Right forelimb (tissue), 1 donor: ENCODE measurements at places on chromosomes 5 and 9.

DNA sequence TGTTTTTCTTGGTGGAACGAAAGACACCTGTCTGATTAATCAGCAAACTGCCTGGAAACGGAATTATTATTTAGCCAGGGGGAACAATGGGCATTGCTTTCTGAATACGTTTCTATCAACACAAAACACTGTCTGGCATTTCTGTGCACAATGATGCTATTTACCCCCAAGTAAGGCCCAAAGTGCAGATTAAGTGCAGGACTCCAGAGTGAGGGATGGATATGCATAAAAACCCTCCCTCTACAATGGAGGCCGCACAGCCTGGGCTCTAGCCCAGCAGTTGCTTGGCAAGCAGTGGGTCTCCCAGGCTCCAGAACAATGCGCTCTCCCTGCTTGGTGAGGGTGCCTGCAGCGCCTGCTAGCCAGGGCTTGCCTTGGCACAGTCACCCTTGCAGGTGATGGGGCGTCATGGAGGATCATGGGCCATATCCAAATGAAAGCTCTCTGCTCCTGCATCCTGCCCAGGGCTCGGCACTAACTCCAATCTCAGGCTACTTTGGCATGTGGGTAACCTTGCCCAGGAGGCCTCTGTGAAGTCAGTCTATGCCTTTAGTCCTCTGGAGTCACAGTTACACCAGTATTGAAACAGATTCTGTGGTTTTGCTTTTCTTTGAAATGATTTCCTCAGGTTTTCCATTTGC is 11.5 kb upstream of the SPATA24 start:
- no peak for DNase-seq

DNA sequence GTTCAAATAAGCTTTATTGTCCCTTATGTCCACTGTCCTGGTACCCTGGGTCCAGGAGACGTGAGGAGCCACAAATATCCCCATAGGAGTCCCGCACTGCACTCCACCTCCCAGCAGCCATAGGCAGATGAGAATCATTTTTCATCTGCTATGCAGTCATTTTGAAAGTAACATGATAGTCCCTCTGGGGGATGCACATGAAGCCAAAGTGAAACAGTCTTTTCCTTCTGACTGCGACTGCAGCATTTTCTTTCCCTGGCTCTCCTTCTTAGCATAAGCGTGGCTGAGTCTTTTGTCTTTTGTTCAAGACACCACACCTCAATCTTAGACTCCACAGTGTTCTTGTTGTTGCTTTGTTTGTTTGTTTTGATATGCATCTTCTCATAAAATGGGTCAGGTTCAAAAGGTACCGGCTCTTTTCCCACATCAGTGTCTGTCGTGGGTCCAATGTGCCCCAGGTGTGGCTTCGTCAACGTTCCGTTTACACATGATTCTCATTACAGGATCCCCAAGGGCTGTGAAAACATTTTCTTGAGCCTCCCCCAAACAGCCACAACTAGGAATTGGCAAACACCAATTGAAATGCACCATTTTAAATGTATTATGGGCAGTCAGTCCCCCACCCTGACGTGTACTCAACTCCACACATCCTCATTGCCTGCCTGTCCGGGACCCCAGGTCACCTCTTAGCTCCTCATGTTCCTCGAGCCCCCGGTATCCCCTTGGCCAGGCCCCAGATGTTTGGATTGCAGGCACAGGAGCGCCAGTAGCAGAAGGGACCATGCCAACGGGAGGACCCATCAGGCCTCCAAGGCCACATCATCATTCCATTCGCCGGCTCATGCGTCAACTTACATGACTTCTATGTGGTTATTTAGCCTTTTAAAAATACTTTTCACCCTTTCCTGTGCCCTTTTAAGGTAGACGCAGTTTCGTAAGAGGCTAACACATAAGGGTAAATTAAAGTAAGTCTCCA is 237.8 kb upstream of the DAPK1 start:
- peak; percentile 70 for DNase-seq

DNA sequence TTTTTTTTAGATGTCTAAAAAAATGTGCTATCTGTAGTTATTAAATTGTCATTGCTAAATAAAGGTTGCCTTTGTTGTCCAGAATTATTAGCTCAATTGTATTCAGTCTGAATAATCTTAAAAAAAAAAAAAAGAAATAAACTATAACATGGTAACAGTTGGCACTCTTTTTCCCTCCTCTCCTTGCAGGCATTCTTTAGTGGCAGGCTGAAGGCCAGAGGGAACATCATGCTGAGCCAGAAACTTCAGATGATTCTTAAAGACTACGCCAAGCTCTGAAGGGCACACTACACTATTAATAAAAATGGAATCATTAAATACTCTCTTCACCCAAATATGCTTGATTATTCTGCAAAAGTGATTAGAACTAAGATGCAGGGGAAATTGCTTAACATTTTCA is 87.6 kb upstream of the FAM170A start:
- no peak for DNase-seq

DNA sequence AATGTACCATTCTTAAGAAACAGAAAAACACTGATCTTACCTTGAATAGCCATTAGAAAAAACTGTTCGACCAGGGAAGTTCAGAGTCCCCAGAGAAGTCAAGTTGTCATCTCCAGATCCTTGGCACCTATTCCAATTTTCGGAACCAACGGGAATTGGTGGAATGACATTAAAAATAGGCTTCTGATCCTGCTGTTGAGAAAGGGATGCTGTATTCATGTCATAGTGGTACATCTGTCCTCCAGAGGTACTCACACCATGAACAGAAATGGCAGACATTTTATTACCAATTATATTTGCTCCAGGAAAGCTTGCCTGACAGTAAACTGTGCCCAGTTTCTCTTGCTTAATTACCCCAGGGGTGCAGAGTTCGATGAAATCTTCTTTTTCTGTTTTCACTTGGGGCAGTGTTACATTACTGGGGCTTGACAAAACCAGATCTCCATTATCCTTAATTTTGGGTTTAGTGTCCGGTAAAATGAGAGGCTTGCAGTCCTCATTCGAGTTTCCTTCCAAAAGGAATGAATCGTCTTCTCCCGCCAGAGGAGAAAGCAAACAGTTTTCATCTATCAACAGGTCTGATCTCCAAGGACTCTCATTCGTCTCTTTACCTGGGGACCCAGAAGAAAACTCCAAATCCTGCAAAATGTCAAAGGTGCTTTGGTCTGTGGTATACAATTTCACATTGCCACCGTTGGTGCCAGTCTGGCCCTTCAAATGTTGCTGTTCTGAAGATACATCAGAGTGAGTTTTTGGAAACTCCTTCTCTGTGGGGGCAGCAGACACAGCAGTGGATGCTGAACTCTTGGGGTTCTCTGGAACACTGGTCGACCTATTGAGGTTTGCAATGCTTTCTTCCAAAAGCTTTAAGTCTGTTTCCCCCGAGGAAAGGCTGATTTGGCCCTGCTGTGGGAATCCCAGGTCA is 3.6 kb downstream of the NR3C1 start:
- DNase-seq = no peak

DNA sequence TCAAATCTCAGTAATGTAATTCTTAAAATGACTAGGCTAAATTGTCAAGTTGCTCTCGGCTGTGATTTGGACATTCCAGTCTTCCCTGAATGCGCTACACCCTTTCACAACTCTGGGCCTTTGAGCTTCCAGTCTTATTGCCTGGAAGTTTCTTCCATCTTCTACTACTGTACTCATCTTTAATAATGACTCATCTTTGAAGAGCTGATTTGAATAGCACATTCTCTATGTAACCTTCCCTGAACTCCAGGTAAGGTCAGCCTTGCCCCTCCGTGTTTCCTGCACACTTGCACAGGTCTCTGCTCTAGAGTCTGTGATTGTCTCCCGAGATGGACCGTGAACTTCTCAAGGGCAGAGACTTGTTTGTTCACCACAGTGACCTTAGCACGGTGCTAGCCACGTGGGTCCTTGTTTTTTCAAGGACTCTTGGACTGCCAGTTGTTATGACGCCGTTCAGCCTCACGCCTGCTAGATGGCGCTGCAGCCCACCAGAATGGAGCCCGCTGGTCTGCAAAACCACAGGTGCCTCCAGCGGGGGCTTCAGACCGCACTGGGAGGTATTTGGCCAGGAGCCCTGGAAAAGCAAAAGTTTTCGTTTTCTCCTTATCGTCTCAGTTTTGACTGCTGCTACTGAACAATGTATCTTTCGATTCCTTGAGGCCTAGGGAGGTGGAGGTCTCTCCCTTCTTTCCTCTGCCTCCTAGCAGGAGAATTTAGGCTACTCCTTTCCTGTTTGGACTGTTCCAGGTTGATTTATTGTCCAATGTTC is 44.4 kb downstream of the SEC61B start:
- DNase-seq = peak; percentile 80

- no peak for DNase-seq
Observed at GRCh38 chr5:74623006-74623611, 17.4 kb downstream of the ENC1 start.

DNA sequence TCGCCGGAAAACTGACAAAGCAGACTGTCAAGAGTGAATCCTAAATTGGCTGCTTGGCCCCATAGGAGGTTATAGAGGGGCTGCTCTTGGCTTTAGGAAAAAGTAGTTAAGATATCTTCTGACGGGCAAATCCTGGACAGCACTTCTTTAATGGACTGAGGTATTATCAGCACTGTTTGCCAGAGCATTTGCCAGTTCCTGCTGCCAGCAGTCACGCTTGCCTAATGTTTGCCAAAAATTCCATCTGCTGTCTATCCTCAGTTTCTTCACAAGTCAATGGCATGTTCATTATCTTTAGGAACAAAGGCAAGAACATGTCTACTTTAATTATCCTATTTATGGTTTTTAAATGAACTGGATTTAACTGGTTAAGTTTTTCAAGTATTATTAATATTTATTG is 25.8 kb upstream of the SREK1 start:
- no peak for DNase-seq

DNA sequence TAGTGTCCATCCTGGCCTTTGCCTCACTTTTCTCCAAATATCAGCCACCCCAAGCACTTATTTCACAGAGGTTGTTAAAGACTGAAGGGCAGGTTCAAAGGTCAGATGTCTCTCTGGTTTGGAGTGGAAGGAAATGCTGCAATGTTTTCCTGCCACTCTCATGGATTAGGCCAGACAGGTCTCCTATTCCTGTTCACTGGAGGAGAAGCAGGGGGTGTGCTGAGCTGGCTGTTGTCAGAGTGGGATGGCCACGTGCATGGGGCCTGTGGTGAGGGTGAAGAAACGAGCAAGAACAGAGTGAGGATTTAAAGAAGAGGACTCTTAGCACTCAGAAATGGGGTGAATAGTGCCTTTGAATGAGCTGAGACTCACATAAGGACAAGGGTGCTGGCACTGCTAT is 6.7 kb downstream of the TMEM8B start:
- no peak for DNase-seq

- no peak for DNase-seq
Observed at GRCh38 chr9:113409481-113409880, 994 bp downstream of the POLE3 start.

GRCh38 chr9:114330636-114331035 is 967 bp downstream of the ORM2 start:
- DNase-seq = no peak
